ENCODE measurements at places on chromosomes 6 and 20.

DNA sequence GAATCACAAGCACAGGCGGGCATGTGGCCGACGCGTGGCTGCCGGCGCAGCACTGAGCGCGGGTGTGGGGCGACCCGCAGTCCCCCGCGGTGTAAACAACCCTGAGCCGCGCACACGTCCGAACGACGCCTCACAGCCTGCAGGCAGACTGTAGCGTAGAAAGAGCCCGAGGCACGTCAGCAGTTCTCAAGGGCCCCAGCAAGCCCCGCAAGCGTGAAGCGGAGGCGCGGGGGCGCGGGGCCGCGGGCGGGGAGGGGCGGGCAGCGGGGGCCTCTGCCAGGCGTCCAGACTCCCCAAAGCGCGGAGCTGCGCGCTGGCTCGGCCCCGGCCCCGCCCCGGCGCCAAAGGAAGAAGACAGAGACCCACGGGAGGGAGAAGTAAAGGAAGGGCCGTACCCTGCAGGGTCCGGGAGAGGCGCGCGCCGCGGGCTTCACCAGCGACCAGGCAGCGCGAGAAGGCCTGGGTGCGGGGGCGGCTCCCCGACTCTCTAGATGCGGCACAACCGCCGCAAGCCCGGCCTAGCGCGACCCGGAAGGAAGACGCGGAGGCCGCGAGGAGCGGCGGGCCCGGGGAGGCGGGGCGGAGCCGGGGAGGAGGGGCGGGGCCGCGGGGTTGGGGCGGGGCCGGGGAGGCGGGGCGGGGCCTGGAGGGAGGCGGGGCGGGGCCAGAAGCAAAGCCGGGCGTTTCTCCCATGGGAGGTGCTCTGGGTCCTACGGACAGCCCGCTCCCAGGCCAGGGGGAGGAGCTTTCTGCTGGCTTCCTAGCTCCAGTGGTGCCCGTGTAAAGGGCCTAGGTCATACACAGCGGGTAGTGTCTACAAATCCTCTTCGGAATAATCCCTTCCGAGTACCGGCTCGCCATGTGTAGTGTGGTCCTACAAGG is at the start of gene FBXL4:
Gene FBXL4, minus strand, starts transcription at position 536 of the 882 bp plus-strand sequence. CDS start 20,958 bp downstream, outside the sequence.
- DNase-seq, result peak; percentile 91

- DNase-seq, result no peak
Measured at GRCh38 chr6:156396791-156397418, 380.3 kb upstream of the ARID1B start.

- no peak for DNase-seq
Measured at GRCh38 chr20:58835231-58835630, 15.5 kb downstream of the GNAS-AS1 start.

GRCh38 chr6:75613056-75613501 is 11.4 kb downstream of the SENP6 start:
- no peak for DNase-seq

GRCh38 chr20:54063580-54063979 is 6.8 kb downstream of the BCAS1 start:
- DNase-seq, result no peak

DNA sequence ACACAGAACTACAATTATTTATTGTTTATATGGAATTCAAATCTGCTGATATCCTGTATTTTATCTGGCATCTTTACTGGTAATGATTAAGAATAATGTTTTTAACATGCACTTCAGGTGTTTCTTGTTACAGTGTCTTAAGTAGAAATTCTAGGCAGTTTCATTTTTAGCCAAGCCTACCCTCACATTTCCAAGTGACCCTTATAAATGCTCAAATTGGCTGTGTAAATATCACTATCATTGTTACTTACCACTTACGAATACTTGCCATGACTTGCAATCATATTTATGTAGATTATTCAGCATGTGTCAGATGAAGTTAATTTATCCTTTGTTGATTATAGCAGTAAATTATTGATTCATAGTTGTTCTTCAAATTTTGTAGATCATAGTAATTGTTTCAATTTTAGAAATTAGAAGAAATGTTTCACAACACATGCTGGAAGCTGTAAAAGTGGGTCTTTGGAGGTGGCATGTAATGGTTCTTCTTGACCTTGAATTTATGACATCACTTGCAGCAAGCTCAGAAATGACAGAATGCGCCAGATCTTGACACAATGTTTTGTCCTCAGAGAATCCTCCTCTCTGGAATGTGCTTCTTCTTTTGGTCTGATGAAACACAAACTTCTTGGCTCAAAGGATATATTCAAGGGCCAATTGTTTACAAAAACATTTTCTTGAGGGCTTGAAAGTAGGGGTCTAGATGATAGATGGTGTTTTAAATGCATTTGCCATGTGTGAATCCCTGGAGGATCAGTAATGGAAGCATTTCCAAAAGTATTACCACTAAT is 471.8 kb downstream of the COL12A1 start:
- DNase-seq, result no peak
